ENCODE measurements at places on chromosomes 16 and 17.
A peak's percentile ranks its signal among the peaks of the same experiment; 100 is the strongest.

DNA sequence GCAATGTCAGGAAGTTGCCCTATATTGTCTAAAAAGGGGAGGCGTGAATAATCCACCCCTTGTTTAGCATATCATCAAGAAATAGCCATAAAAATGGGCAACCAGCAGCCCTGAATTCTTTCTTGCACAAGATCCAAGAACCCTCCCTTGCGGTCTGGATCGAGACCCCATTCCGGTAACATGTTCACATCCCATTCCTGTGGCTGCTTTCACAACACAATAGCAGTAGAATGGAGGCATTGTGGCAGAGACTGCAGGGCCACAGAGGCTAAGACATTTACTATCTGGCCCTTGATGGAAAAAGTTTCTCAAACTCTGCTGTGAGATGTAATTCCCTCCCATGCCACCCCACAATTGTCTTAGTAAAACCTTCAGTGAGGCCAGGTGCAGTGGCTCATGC is 73.2 kb downstream of the RMI2 start:
- DNase-seq: no peak

- DNase-seq: no peak
Measured at GRCh38 chr17:27560668-27561067, 70.3 kb upstream of the LGALS9 start.

DNA sequence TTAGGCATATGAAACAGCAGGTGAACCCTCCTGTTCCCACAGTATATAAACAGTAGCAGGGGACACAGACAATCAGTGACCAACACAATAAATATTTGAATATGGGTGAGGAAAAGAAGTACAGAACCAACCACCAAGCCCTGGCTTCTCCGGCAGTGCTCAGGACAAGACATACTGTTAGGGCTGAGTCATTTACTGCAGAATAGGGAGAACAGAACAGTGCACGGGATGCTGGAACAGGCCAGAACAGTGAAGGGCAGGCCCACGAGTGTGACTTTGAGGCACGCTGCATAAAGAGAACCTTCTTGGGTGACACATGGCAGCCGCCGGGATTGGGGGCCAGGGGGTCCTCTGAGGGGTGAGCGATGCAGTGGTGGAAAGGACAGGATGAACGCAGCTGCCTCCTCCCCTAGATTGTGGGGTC is 160.4 kb downstream of the CMIP start:
- no peak for DNase-seq

DNA sequence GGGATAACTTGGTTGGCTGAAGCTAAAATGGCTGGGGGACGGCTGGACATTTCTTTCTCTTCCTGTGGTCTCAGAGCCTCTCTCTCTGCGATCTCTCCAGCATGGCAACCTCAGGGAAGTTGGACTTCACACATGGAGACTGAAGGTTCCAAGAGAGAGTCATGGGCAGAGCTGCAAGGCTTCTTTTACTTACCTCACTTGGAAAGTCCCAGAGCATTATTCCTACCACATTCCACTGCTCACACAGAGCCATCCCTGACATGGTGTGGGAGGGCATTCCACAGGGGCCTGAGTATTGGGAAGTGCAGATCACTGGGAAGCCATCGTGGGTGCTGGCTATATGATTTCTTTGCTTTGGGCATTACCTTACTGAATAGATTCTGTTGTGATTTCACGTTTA is 9.8 kb upstream of the SLC6A2 start:
- no peak for DNase-seq

- no peak for DNase-seq
Measured at GRCh38 chr17:14014657-14015056, 54.6 kb upstream of the COX10 start.

DNA sequence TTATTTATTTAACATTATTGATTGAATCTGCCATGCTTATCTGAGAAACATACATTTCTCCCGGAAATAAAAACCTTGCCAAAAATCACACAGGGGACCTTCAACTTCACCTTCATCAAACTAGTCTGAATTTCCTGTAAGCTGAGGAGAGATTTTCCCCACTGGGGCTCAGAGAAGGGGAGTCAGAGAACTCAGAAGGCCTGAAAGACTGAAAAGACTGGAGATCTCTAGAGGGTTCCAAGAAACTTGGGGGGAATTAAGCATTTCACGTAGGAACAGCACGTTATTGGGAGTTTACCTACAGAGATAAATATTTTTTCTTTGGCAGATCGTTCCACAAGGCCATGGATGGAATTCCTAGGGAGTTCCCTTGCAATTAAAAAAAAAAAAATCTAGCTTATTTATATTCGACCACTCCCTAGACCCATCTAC is 528 bp upstream of the NOL11 start:
- no peak for DNase-seq

- no peak for DNase-seq
Measured at GRCh38 chr17:75315541-75316243, 26.5 kb upstream of the SLC25A19 start.

DNA sequence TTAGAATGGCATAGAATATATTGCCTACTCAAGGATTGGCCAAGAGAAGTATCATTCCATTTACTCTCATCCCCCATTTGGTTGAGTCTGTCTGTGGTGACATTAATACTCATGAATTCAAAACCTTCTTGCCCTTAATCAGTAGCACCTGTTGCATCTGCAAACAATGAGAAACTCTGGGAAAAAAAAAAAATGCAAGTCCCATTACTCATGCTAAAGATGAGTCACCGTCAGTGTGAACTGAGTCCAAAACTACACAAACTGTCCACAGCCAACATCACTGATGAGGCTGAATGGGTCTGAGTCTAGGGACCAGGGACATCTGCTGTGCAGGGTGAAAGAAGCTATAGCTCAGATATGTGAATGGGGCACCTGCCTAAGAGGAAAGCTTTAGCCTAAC is 96.9 kb upstream of the ADAMTS18 start:
- DNase-seq: no peak

- DNase-seq: no peak
Measured at GRCh38 chr17:74460996-74461395, 5.4 kb upstream of the CD300A start.

DNA sequence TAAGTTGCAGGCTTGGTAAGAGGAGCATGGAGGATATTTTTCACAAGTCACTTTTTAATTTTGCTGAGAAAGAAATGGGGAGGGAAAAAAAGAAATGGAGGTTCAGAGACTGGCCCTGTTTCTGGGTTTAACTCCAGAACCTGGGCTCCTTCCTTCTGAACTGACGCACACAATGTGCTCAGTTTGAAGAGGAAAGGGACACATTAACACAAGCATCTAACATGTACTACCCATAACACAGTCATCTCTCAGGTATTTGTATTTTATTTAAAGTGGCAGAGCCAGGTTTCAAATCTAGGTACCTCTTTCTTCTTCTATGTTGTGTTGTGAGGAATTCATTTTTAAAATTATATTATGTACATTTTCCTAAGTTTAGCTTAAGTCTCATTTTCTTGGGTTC is 5.3 kb upstream of the TMEM100 start:
- no peak for DNase-seq

- no peak for DNase-seq
Measured at GRCh38 chr17:8631554-8631877, 991 bp upstream of the MYH10 start.

GRCh38 chr16:16099320-16099719 is 124.0 kb downstream of the ABCC6 start:
- DNase-seq: no peak

DNA sequence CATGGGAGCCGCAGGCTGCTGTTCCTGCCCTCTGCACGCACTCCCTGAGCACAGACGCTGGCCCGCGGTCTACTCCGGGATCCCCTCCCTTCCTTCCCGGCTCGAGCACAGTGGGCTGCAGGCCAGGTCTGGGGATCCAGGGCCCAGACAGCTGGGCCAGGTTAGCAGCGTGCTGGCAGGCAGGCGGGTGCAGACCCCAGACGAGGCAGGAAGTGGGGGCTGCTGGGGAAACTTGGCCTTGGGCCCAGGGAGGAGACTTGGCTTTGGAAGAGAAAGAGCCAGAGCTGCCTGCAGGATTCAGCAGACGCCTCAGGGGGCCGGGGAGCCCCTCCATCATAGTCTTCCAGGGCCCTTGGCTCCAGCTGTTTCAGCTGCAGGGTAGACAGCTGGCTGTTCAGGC is 30.2 kb upstream of the ABCC3 start:
- no peak for DNase-seq

- DNase-seq: peak; percentile 7
Measured at GRCh38 chr17:68909066-68909465, 46.1 kb downstream of the ABCA8 start.

DNA sequence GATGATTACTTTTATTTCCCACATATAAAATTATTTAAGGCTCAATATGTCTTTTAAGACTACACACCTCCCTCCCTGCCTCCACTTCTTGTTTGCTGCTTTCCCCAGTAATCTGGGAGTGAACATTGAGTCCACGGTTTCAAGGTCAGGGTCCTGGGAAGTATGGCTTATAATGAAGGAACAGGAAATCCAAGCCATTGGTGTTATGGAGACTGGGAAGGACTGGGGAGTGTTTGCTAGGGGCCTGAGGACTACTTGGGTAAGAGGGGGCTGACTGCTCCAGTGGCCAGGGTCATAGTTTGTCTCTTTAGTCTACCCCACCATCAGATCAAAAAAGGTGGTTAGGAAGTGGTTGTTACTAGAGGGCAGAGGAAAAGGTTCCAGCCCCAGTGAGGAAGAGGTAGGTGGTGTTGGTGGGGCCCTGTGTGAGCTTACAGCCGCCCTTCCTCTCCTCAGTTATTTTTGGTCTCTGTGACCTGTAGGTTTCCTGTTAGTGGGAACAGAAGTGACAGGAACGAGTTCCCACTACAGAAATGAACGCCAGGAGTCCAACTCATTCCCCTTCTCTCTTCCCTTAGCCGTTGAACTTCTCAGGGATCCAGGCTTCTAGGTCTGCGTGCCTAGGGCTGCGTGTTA is 742 bp upstream of the SLC16A13 start:
- no peak for DNase-seq

DNA sequence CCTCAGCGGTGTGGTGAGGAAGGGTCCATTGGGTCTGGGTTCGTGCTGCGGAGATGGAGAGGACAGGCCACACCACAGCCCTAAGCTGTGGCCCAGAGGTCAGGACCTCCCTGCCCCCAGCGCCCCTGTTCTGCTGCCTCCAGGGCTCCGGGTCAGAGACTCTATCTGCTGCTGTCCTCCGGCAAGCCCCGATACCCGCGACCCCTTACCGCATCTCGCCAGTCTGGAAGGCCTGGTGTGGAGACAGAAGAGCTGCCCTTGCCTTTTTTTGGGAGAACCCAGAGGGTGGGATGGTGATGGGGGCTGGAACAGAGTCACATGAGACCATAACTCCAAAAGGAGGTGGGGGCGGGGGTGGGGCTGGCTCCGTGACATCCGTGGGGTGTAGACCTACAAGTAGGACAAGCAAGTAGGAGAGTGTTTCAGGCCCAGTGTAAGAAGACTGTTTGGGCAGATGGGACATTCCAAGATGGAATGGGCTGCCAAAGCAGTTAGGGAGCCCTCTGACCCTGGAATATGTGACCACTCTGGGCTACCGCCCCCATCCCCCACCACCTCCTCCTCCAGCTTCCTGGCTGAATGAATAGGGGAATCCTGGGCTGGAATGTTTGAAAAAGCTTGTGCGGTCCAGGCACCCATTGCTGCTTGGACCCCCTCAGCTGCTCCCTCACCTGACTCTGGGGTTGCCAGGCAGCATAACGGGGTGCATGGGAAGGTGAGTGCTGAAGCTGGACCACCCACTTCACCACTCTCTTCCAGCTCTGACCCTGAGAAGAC is 1.4 kb downstream of the XYLT2 start:
- DNase-seq: no peak

GRCh38 chr17:63317166-63317840 is 128.8 kb downstream of the CYB561 start:
- DNase-seq: no peak

DNA sequence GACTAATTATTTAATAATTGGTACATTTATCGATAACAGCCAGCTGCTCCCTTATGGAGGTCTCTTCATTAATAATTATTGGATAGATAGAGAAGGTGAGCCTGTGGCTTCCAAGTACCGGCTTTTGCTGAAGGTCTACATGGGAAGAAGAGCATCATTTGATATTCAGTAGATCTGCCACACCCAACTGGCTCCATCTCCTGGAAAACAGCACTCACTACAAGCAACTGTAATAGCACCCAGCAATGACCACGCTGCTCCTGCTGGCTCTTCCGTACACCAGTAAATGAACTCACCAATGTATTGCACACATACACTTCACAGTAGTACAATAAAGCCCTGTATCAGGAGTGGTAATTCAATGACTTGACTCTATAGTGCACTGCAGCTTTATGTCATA is 19.5 kb downstream of the MARVELD3 start:
- no peak for DNase-seq

DNA sequence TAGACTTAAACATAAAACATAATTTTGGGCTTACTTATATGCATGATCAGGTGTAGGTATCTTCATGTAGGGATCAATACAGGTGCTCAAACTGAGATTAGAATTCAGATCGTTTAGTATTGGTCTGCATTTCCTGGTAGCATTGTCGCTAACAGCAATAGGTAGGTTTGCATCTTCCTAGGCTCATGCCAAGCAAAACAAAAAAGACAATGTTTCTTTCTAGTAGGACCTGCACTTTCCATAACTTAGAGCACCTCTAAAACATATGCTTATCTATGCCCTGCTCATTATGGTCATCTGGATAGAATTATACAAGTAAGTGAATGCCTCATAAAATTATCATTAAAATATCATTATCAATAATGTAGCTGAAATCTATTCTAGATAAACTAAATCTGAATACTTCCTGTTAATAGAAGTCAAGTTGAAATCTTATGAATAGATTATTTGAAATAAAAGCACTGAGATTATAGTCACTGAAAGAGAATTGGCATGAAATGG is 26.7 kb downstream of the PCTP start:
- DNase-seq: no peak

- no peak for DNase-seq
Measured at GRCh38 chr16:27238016-27238587, 30.5 kb downstream of the NSMCE1 start.

DNA sequence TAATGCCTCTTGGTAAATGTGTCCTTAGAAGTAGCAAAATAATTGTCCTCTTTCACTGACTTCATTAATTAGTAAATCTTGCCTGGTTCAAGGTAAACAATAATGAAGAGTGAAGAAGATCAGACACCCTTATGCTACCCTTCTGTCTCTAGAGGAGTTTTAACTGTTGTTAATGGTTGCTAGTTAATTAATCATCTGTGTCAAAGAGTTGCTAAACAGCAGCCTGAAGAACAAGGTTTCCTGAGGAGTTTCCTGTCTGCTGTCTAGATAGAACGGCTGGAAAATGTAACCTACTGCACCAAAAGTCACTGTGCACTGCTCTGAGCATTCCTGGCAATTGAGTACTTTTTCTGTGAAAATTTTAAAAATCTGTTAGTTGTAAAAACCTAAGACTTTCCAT is 131.3 kb downstream of the NLK start:
- DNase-seq: no peak

DNA sequence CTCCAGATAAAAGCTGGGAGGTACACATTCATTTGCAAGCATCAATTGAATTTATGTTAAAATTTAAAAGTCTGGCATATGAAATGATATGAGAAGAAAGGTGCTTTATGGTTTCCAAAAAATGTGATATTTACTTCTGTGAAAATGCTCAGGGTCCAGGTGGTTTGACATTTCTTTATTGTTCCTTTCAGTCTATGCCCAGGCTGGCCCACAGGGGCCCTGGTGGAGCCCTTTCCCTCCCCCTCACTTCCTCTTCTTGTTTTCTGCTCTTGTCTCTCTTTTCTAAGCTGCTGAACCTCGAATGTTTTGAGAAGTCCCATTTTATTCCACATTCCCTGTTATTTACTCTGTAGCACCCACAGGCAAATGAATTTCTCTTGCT is 127.8 kb downstream of the HS3ST3B1 start:
- DNase-seq: no peak

- no peak for DNase-seq
Measured at GRCh38 chr17:44272954-44273353, 5.0 kb upstream of the SLC4A1 start.

- no peak for DNase-seq
Measured at GRCh38 chr16:21659124-21659523, 4.6 kb upstream of the OTOA start.

- no peak for DNase-seq
Measured at GRCh38 chr17:38898812-38899348, 26.5 kb upstream of the LASP1NB start.

All from C1 segment of cervical spinal cord (tissue), 14 donors.